CD4-positive, alpha-beta T cell treated with Interleukin-15 for 4 hours (primary cell): ENCODE measurements at places on chromosomes 2 and 18.

GRCh38 chr2:226478109-226478809, 321.4 kb downstream of the IRS1 start:
- DNase-seq: no peak

DNA sequence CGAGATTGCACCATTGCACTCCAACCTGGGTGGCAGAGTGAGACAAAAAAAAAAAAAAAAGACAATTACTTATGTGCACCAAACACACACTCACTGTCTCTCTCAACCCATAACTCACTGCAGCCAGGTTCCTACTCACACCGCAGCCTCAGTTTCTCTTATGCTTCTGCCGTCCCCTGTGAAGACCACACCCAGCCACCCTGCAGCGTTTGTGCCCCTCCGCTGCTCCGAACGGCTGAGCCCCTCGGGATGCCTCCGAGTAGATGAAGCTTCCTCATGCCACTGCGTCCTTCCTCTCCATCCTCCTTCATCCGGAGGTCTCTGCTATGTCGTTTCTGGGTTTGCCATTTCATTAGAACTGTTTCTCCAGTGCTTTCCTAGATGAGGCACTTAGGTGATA, 160.1 kb downstream of the TWIST2 start:
- no peak for DNase-seq

DNA sequence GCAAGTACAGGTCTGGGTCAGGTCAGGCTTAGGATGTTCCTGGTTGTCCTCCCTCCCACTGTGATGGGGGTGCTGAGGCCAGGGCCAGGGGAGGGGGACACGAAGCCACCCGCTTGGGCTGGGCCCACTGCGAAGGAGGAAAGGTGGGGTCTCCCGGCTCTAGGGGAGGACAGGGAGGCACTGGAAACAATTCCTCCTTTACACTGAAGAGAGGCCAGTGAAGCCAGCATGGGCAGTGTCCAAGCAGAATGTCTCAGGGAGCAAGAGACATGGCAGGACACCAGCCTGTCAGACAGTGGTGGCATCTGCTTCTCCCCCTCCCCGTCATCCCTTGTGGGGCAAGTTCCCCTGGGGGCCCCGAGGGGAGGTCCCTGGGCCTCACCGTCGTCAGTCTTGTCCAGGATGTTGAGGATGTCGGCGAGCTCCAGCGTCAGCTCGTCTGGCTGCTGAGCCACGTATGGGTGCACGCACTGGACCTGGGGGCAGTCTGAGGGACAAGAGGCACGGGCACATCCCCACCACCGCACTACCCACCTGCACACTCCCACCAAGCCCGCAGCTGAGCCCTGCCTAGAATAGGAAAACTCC, 10.8 kb downstream of the SNORC start:
- DNase-seq: no peak

DNA sequence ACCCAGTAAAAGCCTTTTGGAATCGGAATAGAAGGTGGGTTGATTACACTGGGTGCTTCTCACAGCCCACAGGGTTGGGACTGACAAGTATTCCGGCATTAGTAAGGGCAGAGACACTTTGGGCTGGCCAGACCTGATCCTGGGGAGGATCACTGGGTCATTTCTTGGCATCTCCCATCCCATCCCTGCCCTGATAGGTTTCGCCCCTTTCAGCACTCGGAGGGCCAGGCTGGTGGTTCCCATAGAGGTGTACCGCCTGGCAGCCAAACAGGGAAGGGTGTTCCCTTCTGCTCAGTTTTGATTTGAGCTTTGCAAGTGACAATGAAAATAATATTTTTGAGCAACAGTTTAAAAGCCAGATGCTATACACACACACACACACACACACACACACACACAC, 37.3 kb downstream of the CYP1B1 start:
- no peak for DNase-seq

- DNase-seq: no peak
Observed at GRCh38 chr18:70181015-70181414, 24.5 kb downstream of the RTTN start.

DNA sequence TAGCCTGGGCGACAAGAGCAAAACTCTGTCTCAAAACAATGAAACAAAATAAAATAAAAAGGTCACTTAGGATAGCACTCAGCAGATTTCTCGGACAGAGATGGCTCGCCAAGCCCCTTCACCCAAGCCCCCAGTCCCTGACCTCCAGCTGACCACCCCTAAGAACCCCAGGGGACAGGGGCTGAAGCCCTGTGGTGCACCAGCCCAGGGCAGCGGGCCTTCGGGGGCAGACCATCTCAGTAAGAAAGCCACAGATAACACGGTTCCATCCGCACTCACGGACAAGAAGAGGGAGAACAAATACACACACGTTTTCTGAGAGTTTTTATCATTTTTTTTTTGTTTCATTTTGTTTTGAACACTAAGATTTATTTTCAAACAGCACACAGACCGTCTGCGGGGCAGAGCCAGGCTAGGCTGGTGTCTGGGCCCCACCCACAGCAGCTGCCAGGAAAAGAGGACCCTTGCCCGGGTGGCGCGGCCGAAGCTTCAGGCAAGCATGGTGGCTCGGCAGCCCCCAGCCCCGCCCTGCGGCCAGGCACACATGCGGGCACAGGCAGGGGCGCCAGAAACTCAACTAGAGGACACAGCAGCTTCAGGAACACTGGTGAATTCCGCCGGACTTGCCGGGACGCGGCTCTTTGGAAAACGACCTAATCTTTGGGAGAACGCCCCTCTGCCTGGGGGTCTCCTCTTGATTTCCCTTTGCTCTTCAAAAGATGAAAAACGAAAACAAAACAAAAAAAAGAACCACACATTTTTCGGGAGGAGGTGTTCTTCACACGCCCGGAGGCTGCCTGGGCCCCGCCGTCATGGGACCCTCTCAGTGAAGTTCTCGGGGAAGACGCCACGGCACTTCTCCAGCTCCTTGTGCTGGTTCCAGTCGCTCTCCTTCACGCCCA, 59.0 kb downstream of the BIN1 start:
- no peak for DNase-seq

DNA sequence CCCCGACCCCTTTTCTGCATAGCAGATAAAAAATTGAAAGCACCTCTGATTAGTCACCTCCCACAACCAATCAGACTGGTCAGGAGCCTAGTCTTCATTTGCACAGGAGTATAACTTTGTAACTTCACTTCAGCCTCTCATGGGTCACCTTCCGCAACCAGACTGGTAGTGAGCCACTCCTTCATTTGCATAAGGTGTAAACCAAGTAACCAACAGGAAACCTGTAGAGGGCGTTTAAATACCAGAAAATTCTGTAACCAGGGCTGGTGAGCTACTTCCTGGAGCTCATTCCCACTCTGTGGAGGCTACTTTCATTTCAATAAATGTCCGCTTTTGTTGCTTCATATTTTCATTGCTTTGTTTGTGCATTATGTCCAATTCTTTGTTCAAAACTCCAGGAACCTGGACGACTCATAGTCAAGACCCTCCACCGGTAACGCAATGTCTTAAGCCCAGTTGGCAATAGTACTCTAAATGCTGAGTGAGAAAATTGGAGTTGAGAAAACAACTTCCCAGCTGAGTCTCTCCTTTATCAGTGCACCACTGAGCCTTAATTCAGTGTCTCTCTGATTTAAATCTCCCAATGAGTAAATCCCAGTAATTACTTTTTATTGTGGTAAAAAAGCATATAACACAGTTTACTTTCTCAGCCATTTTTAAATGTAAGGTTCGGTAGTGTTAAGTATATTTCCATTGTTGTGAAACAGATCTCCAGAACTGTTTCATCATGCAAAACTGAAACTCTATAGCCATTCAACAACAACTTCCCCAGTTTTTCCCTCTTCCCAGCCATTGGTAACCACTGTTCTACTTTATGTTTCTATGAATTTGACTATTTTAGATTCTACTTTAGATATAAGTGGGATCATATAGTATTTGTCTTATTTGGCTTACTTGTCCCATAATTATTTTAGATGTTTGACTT, 392.7 kb upstream of the SLC8A1 start:
- no peak for DNase-seq
